ENCODE measurements at places on chromosomes 3 and 15.

- no peak for DNase-seq
These were observed 226.0 kb downstream of the KLF13 start for GRCh38 chr15:31552482-31553099.

DNA sequence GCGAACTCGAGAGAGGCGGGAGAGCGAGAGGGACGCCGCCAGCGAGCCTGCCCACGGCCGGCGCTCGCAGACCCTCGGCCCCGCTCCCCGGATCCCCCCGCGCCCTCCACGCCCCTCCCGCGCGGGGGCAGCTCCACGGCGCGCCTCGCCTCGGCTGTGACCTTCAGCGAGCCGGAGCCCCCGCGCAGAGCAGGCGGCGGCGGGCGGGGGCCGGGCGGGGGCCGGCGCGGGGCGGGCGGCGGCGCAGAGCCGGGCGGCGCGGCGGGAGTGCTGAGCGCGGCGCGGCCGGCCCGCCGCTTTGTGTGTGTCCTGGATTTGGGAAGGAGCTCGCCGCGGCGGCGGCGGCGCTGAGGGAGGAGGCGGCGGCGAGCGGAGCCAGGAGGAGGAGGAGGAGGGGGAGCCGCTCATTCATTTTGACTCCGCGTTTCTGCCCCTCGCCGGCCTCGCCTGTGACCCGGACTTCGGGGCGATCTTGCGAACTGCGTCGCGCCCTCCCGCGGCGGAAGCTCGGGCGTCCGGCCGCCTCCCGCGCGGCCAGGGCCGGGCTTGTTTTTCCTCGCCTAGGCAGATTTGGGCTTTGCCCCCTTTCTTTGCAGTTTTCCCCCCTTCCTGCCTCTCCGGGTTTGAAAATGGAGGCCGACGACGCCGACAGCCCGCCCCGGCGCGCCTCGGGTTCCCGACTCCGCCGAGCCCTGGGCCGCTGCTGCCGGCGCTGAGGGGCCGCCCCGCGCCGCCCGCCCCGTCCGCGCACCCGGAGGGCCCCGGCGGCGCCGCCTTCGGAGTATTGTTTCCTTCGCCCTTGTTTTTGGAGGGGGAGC lies 524 bp downstream of the IGF1R start:
- no peak for DNase-seq

DNA sequence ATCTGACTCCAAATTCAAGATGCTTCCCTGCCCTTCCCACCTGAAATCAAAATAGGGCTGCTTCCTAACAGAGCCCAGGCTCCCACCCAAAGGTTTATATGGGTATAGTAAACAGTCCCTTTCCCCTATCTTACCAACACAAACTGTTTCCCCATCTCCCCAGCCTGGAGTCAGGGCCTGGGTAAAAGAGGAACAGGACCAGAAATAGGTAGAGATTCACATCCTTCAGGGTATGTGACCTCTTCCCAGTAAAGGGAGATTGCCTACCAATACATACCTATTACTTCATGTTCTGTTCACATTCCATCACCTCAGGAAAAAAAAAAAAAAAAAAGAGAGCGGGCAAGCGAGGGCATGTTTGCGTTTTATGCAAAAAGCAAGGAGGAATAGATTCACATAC lies 9.7 kb upstream of the SHF start:
- no peak for DNase-seq

- DNase-seq: no peak
These were observed 24.4 kb downstream of the ONECUT1 start for GRCh38 chr15:52765785-52766184.

- no peak for DNase-seq
These were observed 46.5 kb upstream of the SACM1L start for GRCh38 chr3:45642731-45643152.

- no peak for DNase-seq
These were observed 7.2 kb upstream of the FBXW12 start for GRCh38 chr3:48364840-48365239.

DNA sequence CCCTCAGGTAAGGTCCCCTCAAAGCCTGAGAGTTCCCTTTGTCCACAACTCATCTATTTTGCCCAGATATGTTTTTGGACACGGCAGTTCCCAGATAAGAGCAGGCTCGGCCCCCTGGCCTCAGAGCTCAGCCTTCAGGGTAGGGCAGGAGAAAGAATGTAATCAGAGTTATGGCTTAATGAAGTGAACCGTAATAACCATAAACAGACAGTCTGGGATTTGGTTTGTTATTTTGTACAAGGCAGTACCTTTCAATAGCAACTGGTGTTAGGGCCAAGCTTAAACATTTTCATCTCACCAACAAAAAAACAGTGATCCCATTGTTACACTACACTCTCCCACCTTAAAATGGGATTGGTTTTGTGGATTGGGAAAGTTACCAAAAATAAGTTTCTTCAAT lies 12.2 kb upstream of the ALDH1A3 start:
- DNase-seq: no peak

DNA sequence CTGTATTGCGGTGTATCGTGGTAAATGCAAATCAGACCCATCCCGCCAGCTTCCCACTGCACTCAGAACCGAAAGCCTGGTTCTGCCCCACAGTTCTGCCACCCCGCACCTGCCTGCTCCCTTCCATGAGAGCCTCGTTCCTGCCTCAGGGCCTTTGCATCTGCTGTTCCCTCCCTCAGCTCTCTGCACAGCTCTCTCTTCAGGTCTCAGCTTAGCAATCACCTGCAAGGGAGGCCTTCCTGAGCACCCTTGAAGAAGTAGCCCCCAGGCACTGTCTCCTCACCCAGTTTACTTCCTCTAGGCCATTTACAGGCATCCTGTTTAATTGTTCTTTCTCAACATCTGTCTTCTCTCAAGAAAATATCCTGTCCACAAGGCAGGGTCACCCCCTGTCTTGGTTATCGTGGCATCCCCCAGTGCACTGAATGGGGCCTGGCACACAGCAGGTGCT lies 13.3 kb upstream of the IQSEC1 start:
- DNase-seq: no peak

- no peak for DNase-seq
These were observed 1.4 kb upstream of the IL17RC start for GRCh38 chr3:9915254-9916141.

DNA sequence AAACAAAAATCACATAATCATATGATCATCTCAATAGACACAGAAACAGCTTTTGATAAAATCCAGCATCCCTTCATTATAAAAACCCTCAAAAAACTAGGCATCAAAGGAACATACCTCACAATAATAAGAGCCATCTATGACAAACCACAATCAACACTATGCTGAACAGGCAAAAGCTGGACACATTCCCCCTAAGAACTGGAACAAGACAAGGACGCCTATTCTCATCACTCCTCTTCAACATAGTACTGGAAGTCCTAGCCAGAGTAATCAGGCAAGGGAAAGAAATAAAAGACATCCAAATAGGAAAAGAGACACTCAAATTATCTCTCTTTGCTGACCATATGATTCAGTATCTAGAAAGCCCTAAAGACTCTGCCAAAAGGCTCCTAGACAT lies 54.9 kb upstream of the SLC12A8 start:
- DNase-seq: no peak

DNA sequence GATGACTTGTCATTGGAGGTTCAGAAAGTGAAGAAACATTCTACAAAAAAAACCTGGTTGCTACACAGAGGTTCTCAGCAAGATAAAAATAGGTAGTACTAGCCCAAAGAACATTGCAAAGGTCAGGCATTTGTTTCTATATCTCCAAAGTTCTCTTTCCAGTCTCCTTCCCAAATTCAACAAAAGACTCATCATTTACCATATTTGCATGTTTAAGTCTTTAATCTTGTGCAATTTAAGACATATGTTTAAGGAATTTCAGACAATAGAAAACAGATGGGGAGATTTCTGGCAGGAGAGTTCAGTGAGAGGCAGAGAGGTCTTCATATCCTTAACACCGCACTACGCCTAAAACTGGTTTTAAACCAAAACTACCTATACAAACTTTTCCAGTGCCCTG lies 173.8 kb upstream of the THBS1 start:
- no peak for DNase-seq

DNA sequence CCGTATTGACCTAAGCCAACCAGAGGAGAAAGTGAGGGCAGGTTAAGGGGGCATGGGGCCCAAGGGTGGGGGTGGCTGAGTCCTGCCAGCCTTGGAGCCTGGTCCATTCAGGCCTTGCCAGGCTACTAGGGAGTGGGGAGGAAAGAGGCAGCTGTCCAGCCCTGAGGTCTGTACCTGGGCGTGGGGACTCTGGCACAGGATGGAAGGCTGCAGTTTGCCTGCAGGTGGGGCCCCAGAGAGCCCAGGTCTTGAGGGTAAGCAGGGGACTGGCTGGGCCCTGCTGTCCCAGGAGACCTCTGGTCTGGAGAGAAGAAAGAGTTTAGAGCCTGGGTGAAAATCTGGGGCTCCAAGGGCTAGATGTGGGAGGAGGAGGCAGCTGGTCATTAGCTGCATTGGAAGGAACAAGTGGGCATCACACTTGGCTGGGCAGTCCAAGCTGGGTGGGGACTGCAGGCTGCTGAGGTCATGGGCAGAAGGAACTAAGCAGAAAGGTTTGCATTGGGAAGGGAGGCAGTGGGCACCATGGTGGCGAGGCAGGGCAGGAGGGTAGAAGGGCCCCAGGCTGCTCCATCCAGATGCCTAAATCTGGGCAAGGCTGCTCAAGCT lies 108.4 kb downstream of the OXNAD1 start:
- DNase-seq: no peak

DNA sequence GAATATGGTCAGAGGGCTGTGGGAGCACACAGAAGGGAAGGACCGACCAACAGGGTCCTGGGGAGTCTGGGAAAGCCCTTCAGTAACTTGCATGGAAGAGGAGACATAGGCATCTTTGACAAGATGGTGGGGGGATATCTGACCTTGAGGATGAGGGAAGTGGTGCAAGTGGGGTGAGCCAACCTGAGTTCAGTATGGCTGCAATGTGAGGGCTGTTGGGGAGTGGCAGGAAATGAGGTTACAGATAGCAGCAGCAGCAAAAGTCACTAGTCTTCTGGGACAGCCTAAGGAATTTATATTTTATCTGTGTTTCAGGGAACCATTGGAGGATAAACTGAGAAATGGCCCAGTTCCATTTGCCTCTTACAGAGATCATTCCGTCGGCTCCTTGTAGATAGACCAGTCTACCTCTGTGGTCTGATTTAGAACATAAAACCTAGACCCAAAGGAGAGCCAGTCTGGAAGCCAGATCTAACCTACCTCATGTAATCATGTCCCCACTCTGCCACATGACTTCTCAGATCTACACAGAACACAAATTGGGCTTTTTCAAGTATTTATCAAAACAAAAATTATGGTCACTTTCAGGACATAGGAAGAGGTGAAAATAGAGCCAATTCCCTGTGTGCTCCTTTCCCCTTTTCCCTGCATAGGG lies 75.6 kb downstream of the ST6GAL1 start:
- DNase-seq: no peak

- no peak for DNase-seq
These were observed 184.8 kb downstream of the SHQ1 start for GRCh38 chr3:72663429-72663828.

DNA sequence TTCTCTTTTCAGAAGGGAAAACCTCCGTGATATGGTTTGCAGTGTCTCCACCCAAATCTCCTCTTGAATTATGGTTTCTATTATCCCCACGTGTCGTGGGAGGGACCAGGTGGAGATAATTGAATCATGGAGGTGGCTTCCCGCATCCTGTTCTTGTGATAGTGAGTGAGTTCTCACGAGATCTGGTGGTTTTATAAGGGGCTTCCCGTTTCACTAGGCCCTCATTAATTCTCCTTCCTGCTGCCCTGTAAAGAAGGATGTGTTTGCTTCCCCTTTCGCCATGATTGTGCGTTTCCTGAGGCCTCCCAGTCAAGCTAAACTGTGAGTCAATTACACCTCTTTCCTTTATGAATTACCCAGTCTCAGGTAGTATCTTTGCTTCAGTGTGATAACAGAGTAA lies 692.7 kb upstream of the GRM7 start:
- no peak for DNase-seq

GRCh38 chr3:147914532-147914931 lies 505.4 kb downstream of the ZIC1 start:
- DNase-seq: no peak

- DNase-seq: no peak
These were observed 29.9 kb upstream of the GHSR start for GRCh38 chr3:172478116-172478515.

GRCh38 chr3:66898155-66898554 lies 100.0 kb upstream of the KBTBD8 start:
- DNase-seq: no peak

DNA sequence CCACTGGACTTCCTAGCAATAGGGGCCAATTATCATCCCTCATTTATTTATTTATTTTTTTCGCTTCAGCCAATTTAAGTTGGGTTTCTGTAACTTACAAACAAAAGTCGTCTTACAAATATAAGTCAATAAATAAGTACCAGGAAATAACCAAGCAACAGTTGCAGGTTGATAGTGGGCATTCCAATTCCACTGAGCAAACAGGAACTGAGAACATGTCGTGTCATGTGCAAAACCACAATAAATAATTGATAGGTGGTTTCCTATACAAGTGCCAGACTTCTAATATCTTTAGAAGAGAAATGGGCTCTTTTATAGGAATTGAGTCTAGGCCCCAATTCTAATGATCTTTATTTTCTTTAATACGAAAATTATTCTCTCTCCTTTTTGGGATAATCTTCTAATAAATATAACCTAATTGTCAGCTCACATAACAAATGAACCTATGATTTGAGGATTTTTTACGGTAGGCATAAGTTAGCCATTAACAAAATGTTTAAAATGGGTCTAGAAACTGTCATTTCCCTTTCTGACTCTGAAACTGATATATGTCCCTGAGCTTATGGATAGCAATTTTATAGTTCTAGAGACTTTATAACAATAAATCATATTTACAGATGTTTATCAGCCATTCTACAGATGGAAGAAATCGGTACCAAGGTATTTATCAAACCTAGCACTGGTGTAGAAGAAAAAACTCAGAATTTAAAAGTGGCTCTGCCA lies 571.8 kb downstream of the FOXP1 start:
- no peak for DNase-seq

DNA sequence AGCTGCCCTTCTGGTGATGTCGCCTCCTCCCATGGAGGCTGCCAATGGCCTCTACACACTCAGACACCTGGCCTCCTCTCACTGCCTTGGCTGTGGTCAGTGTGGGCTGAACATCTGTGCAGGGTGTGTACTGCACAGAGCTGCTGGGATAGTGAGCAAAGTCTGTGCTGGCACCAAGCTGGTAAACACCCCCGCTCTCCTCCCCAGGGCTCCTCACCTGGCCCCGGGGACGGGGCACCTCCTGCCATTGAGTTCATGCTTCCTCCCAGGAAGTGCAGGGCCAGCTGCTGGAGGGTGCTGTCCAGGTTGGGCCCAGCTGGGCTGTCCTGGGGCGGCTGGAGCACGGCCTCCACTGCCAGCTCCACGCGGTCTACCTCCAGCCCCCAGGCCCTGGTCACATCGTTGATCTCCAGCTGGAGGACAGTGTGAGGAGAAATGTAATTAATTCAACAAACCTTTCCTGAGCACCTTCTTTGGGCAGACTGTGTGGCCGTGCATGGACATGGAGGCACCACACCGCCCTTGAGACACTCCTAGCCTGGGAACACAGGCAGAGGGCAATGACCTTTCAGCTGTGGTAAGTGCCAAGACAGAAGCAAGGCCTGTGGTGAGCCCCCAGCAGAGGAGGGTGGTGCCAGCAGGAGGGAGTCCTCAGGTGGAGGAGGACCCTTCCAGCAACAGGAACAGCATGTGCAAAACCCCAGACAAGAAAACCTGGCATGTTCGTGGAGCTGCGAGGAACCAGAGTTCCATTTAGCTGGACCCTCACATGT lies 6.8 kb downstream of the STOML1 start:
- DNase-seq: no peak

Measured in activated CD8-positive, alpha-beta memory T cell treated with anti-CD3 and anti-CD28 coated beads for 1 hour (primary cell).